ENCODE measurements at places on chromosomes 3 and 15. TPM values are rescaled to one million over a fixed set of nuclear protein-coding genes. Genes with fewer than 3 reads are reported as not detected.

DNA sequence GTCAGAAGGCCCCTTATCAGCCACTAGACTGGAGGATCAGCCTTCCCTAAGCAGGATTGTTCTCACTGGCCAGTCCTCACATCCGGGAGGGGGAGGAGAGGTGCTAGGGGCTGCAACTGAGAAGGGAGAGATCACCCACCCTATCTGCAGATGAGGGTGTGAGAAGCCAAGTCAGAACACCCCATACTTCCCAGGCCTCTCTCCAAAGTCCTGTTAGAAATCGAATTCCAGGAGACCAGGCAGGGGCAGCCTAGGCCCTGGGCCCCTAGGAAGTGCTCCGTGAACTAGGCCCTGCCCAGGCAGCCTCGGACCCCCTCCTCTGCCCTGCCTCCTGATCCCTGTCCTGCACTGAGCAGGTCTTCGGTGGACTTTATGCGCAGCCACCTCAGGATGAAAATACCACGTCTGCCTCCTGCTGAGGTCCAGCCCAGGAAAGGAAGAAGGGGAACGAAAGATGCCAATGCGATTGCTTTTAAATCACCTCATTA lies 933 bp downstream of the DZIP1L start:
- DNase-seq = no peak

- DNase-seq = no peak
Measured at GRCh38 chr3:171397089-171397488, 63.1 kb downstream of the TNIK start.

GRCh38 chr3:63364910-63365309 lies 86.8 kb downstream of the SYNPR start:
- DNase-seq = no peak

DNA sequence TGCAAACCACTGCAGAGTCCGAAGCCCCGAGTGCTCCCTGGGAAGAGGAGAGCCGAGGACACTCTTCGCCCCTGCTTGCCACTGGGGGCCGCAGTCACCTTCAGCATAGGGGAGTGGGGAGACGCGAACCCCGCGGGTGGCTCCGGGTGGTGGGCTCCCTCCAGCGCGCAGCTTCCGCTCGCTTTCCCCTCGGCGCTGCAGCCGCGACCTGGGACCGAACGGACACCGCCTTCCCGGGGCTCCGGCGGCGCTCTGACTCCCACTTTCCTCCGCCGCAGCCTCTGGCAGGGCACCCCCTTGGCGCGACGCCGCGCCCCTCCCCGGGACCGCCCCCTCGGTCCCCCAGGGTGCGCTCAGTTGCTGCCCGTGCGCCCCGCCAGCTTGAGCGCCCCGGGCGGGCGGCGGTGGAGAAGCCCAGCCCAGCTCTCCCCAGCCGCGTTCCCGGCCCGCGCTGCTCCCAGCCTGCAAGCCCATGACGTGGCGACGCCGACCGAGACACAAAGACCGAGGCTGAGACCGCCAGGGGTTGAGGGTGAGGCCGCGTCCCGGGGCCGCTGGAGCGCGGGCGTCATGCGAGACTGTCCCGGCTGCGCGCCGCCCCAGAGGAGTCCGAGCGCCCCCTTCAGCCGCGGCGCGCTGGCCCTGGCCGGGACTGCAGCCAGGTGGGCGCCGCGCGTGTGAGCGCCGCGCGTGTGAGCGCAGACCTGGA lies at the start of gene MINAR1:
Gene MINAR1 (plus strand): TSS at position 701 of the 709 bp plus-strand sequence. CDS start 23,812 bp downstream, outside the sequence.
- DNase-seq = no peak

The BMF gene
- total RNA-seq = 7.6 TPM
